Stimulated activated CD8-positive, alpha-beta memory T cell treated with anti-CD3 and anti-CD28 coated beads, Interleukin-15, amount 100 ng/mL, for 24 hours (primary cell): ENCODE measurements at places on chromosomes 3 and 15.

DNA sequence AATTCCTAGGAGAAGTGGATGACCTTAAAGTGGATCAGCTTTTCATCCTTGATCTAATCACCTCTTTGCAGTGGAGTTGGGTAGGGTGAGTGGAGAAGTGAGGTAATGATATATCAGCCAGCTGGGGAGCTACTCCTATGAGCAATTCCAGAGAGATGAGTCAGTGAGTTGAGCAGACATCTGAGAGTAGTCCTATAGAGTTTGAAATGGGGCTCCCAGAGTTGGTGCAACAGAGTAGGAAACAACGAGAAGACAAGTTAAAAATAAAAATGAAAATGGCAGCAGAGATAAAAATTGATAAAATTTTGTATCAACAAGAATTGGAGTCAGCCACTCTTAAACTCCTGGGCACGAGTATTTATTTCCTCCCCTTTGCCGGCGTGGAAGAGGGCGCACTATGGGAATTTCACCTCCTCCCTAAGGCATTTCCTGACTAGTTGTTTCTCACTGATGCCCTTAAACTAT lies 150.8 kb upstream of the DPH6 start:
- DNase-seq = no peak

DNA sequence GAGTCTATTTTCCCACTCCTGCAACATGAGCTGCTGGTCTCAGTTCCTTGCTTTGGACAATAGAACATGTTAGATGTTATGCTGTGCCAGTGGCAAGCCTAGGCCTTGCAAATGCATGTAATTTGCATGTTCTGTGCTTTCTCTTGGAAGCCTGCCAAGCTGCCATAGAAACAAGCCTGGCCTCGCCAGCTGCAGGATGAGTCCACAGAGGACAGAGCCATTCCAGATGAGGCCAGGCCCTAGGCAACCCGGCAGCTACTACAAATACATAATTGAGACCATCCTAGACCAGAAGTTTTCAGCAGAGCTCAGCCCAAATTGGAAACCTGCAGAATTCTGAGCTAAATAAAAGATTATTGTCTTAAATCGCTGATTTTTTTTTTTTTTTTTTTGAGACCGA lies 39.6 kb downstream of the TRIM69 start:
- no peak for DNase-seq

GRCh38 chr3:194083637-194084224 lies 52.2 kb upstream of the HES1 start:
- no peak for DNase-seq

GRCh38 chr3:112967828-112968227 lies 7.1 kb downstream of the CD200R1 start:
- DNase-seq = no peak

- no peak for DNase-seq
These were observed 3.2 kb upstream of the CNOT10 start for GRCh38 chr3:32681811-32682210.

DNA sequence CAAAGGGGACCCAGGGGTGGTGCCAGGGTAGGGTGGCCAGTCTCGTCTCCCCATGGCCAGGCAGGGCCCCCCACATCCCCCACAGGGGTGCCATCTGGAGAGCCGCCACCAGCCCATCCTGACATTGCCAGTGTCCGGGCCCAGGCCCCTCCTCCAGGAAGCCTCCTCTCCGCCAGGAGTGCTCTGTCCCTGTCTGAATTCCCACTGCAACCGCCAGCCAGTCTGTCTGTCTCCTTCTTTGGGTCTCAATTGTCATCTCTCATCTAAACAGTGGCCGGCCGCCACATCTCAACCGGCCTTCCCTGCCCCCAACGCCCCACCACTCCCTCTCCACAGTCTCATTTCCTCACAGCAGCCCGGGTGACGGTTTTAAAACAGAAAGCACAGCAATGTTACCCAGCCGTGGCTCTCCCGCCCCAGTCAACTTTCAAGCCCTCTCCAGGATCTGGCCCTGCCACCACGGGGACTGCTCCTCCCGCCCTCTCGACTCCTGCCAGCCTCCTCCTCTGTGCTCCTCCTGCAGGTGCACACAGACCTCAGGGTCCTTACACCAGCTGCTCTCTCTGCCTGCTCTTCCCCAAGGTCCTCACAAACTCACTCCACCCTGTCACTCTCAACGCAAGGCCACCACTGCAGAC lies 57.0 kb downstream of the IQSEC1 start:
- no peak for DNase-seq

- DNase-seq = no peak
These were observed 53.9 kb downstream of the NIPA2 start for GRCh38 chr15:22892333-22892732.

DNA sequence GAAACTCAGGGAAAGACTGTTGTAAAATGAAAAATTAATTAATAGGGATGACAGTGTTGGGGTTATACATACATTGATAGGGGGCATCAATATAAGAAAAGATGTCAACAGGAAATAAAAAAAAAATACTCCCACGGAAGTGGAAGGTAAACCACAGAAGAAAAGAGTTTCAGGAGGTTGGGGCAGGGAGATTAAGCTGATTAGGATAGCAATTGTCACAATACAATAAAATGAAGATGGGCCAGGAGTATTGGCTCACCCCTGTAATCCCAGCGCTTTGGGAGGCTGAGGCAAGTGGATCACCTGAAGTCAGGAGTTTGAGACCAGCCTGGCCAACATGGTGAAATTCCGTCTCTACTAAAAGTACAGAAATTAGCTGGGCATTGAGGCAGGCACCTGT lies 536.1 kb downstream of the AGBL1 start:
- no peak for DNase-seq
